ENCODE measurements at places on chromosomes 3 and 15. TPM values are rescaled to one million over a fixed set of nuclear protein-coding genes. Genes with fewer than 3 reads are reported as not detected.

DNA sequence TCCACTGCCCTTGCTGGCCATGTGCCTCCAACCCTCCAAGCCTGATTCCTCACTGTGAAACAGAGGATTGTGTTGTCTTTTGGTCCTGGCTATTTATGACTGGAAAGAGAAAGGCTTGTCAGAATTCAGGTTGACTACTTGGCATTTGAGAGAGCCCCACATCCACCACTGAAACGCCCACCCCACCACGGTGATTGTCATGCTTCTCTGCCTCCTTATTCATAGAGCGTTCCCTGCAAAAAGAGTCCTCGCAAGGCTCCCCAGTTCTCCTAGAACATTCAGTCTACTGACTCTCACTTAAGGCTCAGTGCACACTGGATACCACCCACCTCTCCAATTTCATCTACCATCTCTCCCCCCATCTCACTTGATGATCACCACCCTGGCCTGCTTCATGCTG, 162.9 kb upstream of the WNT5A start:
- DNase-seq, result no peak

IRAK2 gene
- total RNA-seq, result 6.6 TPM

CPLX3 gene
- total RNA-seq, result not detected

SLC33A1 gene
- 21.5 TPM for total RNA-seq

Data from fibroblast of lung (primary cell).